ENCODE measurements at places on chromosomes 6 and 20.

- no peak for DNase-seq
- no peaks in the 10 kb centered on the region for H3K27me3 ChIP-seq
- no peak overlapping the region for H3K4me3 ChIP-seq
- H3K27ac ChIP-seq, result no peak overlapping the region
These were observed 31.1 kb downstream of the BRPF3 start for GRCh38 chr6:36227379-36228228.

DNA sequence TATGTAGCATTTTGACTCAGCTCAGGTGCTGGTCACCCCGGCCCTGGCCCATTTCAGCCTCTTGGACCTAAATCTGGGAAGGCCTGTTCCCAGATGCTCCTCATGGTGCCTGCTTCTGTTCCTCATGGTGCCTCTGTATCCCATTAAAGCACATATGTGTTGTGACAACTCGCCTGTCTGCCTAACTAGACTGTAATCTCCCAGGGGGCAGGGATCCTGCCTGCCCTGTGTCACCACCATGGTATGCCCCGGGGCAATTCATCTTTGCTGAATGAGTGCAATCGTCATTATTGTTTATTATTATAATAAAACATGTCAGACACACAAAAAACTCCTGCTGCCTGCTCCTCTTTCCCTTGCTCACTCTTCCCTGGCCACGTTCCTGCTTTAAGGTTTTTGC, 62.0 kb downstream of the ZFP64 start:
- no peaks in the 10 kb centered on the region for H3K36me3 ChIP-seq
- no peaks in the 10 kb centered on the region for H3K27me3 ChIP-seq
- no peak overlapping the region for H3K27ac ChIP-seq
- DNase-seq, result no peak
- no peak overlapping the region for H3K4me3 ChIP-seq

GRCh38 chr6:163337958-163338357, 76.6 kb upstream of the QKI start:
- no peaks in the 10 kb centered on the region for H3K27me3 ChIP-seq
- DNase-seq, result no peak
- no peak overlapping the region for H3K27ac ChIP-seq
- H3K36me3 ChIP-seq, result no peaks in the 10 kb centered on the region

- H3K27me3 ChIP-seq, result no peaks in the 10 kb centered on the region
- no peak for DNase-seq
- no peak overlapping the region for H3K4me3 ChIP-seq
These were observed 60.5 kb upstream of the SALL4 start for GRCh38 chr20:51862796-51863195.
